Motor neuron (in vitro differentiated cells): ENCODE measurements at places on chromosomes 16 and 17.

DNA sequence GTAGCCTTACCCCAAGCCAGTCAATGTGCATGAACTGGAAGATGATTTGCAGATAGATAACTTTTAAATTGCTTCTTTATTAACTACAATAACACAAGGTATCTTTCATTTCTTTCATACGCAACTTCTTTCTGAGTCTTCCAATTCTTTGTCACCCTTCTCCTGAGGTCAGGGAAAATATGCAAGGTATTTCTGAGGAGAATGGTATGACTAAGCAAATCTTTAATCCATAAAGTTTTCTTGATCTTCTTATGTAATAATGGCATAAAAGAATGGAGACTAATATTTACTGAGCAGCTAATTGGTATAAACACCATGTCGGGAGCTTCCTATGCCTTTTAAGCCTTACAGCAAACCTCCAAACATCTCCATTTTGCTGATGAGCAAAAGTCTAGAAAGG lies 438.9 kb downstream of the KCNJ2 start:
- no peak for ATAC-seq

DNA sequence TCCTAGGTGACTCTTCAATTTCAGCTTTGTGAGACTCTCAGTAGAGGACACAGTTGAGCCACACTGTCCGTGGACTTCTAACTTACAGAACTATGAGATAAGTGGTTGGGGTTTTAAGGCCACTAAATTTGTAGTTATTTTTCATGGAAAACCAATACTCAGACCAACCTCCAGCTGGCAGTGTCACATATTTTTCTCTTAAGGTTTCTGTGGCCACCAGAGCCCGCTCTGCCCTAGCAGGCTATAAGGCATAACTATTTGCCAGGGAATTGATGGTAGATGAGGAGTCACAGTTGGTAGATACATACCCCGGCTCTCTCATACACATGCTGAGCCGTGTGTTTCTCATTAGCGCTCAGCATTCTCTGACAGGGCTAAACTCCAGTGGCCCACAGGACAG lies 336.8 kb upstream of the MON1B start:
- no peak for ATAC-seq

- ATAC-seq, result no peak
Measured at GRCh38 chr17:8477171-8477570, 41.5 kb downstream of the NDEL1 start.

DNA sequence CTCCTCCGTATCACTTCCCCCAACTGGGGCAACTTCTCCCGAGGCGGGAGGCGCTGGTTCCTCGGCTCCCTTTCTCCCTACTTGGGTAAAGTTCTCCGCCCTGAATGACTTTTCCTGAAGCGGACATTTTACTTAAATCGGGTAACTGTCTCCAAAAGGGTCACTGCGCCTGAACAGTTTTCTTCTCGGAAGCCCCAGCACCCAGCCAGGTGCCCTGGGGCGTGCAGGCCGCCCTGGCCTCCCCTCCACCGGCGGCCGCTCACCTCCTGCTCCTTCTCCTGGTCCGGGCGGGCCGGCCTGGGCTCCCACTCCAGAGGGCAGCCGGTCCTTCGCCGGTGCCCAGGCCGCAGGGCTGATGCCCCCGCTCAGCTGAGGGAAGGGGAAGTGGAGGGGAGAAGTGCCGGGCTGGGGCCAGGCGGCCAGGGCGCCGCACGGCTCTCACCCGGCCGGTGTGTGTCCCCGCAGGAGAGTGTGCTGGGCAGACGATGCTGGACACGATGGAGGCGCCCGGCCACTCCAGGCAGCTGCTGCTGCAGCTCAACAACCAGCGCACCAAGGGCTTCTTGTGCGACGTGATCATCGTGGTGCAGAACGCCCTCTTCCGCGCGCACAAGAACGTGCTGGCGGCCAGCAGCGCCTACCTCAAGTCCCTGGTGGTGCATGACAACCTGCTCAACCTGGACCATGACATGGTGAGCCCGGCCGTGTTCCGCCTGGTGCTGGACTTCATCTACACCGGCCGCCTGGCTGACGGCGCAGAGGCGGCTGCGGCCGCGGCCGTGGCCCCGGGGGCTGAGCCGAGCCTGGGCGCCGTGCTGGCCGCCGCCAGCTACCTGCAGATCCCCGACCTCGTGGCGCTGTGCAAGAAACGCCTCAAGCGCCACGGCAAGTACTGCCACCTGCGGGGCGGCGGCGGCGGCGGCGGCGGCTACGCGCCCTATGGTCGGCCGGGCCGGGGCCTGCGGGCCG lies 1.6 kb downstream of the HIC1 start:
- no peak for ATAC-seq

DNA sequence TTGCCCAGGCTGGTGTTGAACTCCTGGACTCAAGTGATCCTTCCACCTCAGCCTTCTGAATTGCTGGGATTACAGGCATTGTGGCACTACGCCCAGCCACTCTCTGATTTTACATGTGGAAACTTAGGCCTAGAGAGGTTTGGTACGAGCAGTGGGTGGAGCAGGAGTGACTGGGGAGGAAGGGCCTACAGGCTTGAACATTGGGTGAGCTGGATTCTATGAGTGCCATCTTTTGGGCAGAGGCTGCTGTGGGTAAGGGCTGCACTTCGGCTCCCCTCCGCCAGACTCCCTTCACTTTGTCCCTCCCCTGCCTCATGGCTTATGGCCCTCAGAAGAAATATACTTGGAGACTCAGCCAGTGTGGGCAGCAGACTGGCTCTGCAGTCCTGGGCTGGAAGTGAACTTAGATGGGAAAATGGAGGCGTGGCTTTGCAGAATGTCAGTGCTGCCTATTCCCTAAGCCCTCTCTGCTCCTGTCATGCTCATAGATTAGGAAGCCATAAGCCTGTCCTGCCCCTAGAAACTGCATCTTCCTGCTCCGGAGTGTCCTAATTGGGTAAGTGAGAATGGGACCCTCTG lies 9.5 kb upstream of the MRC2 start:
- peak; percentile 9 for ATAC-seq

GRCh38 chr17:31489295-31490018 lies 98.0 kb downstream of the RAB11FIP4 start:
- no peak for ATAC-seq

GRCh38 chr17:50774225-50774803 lies 7.0 kb upstream of the ANKRD40CL start:
- ATAC-seq, result no peak

- no peak for ATAC-seq
Measured at GRCh38 chr17:18064053-18064452, 23.7 kb upstream of the DRG2 start.

- ATAC-seq, result no peak
Measured at GRCh38 chr17:46099865-46100264, 93.4 kb downstream of the KANSL1 start.

- ATAC-seq, result peak; percentile 63
Measured at GRCh38 chr17:15048933-15049794, 216.0 kb downstream of the PMP22 start.

DNA sequence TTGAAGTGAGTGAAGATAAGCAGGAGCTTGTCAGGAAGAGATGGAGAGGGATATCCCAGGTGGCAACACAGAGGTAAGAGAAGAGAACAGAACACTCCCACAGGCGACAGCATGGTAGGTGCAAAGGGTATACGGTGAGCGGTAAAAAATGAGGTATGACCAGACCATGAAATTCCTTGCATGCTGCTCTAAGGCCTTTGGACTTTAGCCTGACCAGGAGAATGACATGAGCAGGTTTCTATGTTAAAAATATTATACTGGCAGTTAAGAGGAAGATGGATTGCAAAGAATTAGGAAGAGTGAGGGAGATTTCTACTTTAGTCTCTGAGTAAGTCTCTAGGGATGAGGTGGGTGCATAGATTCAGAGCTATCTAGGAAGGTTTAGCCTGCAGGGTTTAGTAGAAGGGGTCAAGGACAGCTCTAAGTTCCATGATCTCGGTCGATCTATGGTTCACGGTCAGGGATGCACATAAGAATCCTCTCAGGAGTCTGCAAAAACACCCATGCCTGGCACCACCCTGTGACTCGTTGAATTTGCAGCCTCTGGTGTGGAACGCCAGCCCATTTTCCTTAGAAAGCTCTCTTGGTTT lies 65.7 kb downstream of the HLF start:
- no peak for ATAC-seq

DNA sequence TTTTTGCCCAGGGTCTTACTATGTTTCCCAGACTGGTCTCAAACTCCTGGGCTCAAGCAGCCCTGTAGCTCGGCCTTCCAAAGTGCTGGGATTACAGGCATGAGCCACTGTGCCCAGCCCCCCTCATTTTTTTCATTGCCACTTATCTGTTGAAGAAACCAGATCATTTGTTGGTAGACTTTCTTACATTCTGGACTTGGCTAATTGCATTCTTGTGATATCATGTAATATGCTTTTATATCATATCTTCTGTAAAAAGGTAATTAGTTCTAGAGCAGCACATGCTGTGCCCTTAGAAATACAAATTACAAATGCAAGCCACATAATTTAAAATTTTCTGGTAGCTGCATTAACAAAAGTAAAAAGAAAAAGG lies 53.9 kb downstream of the PPM1E start:
- no peak for ATAC-seq

DNA sequence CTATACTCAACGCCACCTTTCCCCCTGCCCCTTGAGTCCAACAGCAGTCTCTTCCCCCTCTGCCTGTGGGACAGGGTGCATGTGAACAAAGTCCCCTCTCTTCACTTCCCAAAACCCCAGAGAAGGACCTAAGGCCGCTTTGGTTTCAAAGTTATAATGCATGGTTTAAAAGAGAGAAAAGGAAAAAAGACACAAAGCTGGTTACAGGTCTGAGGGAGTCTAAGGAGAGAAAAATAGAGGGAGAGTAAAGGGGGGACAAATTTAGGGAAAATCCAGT lies 1.1 kb upstream of the GABARAP start:
- ATAC-seq, result no peak

DNA sequence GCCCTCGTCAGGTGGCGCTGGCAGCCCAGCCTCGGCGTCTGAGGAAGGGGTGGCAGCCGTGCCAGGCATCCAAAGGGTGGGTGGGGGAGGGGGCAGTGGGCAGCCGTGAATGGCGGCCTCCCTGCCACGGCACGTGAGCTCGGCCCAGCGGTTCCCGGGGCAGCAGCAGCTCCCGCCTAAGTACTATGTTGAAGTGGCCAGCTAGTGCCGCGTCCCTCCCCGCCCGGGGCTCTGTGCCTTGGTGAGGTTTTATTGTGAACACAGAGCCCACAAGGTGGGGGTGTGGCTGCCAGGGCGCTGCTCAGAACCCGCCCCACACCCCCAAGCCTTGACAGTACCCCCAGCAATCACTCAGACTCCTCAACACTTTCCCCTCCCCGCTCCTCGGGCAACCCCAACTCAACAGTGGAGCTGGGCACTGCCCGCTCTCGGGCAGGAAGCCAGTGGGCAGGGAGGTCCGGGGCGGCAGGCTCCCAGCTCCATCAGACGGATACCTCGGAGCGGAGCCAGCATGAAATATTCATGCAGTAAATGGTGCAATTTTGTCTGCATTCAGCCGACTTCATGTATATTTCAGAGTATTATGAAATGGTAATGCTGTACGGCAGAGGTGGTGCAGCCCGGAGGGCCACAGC lies 80.4 kb downstream of the ENGASE start:
- ATAC-seq, result no peak

GRCh38 chr17:50946223-50946890 lies 80.2 kb upstream of the TOB1 start:
- ATAC-seq, result no peak

DNA sequence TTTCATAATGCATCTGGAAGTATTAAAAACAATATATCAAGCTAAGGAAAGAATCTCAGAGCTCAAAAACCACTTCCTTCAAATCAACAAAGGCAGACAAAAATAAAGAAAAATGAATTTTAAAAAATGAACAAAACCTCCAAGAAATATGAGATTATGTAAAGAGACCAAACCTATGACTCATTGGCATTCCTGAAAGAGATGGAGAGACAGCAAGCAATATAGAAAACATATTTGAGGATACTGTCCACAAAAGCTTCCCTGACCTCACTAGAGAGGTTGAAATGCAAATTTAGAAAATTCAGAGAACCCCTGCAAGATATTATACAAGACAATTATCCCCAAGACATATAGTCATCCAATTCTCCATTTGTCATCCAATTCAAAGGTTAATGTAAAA lies 311.3 kb upstream of the SOX9 start:
- ATAC-seq, result no peak

GRCh38 chr17:2837147-2837561 lies 40.9 kb downstream of the RAP1GAP2 start:
- peak; percentile 25 for ATAC-seq

DNA sequence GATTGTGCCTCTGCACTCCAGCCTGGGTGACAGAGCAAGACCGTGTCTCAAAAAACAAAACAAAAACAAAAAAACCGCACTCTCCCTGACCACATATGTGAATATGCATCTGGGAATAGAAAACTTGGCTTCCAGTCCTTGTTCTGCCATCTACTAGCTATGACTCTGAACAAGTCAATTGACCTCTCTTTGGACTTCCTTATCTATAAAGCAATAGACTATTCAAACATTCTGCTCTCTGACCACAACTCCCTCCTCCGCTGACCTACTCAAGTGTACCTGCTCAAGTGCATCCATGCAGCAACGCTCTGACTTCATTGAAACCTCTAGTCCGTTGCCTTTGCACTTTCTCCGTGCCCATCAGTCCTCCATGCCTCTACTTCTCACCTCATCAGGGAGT lies 52.6 kb upstream of the KDM6B start:
- ATAC-seq, result no peak

- no peak for ATAC-seq
Measured at GRCh38 chr16:47774661-47775060, 313.5 kb downstream of the PHKB start.

DNA sequence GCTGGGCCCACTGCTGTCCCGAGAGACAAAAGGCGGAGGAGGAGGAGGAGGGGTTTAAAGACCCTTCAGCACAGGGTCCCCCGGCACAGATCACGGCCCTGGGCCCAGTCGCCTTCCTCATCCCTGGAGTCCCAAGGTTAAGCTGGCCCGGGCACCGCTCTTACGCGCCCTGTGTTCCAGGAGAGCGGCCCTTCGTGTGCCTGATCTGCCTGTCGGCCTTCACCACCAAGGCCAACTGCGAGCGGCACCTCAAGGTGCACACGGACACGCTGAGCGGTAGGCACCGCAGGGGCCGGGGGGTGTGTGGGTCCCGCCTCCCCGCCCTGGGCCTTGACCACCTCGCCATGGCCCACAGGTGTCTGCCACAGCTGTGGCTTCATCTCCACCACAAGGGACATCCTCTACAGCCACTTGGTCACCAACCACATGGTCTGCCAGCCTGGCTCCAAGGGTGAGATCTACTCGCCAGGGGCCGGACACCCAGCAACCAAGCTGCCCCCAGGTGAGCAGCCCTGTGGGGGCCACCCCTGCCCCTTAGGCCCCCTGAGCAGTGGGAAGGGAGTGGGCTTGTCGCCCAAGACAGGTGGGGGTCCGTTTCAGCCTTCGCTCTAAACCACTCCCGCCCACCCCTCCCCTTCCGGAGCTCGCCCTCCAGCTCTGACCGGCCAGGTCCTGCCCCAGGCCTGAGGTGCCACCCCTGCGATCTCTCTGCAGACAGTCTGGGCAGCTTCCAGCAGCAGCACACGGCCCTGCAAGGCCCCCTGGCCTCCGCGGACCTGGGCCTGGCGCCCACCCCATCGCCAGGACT lies 37.6 kb upstream of the ZC3H18 start:
- peak; percentile 1 for ATAC-seq

- ATAC-seq, result peak; percentile 19
Measured at GRCh38 chr16:1333149-1333812, at the start of gene BAIAP3. BAIAP3 (plus strand) TSS chr16:1333645; CDS start chr16:1338550, 4,905 bp downstream.

DNA sequence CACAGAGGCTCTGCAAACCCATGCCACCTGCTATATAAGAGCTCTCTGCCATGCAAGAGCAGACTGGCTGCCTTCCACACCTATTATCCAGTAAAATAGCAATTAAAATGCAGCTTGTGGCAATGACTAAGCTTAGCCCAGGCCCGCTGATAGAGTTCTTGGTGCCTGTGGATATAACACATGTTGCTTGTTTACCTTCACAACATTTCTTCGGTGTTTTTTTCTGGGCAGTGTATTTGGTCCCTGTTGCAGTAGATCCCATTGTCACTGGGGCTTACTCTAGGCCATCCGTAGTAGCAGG lies 63.5 kb downstream of the SPECC1 start:
- peak; percentile 30 for ATAC-seq
